H1 (cell line): ENCODE measurements at places on chromosomes 13 and 19.

GRCh38 chr19:33946535-33947264 lies 150.0 kb downstream of the KCTD15 start:
- no peaks in the 10 kb centered on the region for H3K27me3 ChIP-seq
- no peaks in the 10 kb centered on the region for H3K36me3 ChIP-seq
- H3K4me3 ChIP-seq: no peak overlapping the region
- no peak overlapping the region for H3K27ac ChIP-seq
- no peaks in the 10 kb centered on the region for H3K4me1 ChIP-seq
- DNase-seq: no peak

DNA sequence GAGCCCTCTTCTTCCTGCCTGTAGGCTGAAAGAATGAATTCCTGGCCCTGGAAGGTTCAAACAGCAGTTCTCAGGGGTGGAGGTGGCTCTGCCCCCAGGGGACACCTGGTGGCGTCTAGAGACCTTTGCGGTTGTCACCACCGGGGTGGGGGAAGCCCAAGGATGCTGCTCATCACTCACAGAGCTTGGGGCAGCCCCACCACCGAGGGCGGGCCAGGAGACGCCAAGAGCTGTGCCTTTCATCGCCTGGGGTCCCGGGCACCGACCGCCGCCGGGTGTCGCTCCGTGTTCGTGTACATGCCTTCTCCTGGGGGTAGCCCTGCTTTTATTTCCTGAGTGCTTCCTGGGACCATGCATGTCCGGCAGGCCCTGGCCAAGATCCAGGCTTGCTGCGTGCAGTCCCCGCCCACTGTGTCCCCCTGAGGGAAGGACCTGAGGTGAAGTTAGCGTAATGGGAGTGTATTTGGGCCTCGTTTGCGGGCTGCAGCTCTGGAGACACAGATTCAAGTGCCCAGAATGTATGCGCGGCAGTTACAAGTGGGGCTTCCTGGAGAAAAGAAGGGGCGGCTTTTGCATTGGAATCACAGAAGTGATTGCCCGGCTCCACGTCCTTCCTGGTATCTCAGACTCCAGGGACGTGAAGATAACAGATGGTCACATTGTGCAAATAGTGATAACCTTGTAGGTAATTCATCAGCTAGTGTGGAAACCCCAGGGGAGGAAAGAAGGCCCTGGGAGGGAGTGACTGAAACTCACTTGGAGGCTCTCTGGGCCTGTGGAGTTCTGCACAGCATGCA lies 7.8 kb downstream of the DOT1L start:
- 0 out of 2 replicates have a peak overlapping the region, but pooled peaks have one; percentile 4 for H3K27ac ChIP-seq
- peaks cover 7% of the 10 kb centered on the region for H3K4me1 ChIP-seq
- no peak overlapping the region for H3K4me3 ChIP-seq
- no peaks in the 10 kb centered on the region for H3K27me3 ChIP-seq
- H3K36me3 ChIP-seq: no peaks in the 10 kb centered on the region

DNA sequence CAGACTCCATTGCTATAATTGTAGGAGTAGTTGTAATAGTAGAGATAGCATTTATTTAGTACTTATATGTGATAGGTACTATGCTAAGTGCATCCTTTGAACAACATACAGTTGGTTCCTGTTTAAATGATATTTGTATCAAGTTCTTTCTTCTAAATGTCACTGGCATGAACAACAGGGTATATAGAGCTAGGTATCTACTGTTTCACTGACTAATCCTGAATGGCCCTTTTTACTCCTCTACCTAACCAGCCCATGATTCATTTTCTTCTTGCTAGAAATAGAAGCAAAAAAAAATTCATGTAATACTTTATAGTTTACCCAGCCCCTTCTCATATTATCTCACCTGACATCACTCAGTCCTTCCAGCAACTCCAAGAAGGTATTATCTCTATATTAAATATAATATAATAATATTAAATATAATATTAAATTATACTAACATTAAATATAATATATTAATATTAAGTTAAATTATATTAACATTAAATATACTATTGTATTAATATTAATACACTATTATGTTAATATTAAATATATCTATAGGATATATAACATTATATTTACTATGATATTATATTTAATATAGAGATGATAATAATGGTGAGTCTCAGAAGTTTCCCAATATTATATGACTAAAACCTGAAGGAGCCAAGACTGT lies 74.2 kb downstream of the FRY start:
- no peaks in the 10 kb centered on the region for H3K27me3 ChIP-seq
- no peaks in the 10 kb centered on the region for H3K4me1 ChIP-seq
- no peak for DNase-seq
- H3K27ac ChIP-seq: no peak overlapping the region
- H3K4me3 ChIP-seq: no peak overlapping the region

GRCh38 chr19:42279155-42279901 lies 10.3 kb downstream of the CIC start:
- H3K36me3 ChIP-seq: 0 out of 2 replicates have a peak, but pooled peaks cover 4% of the 10 kb centered on the region
- no peak overlapping the region for H3K27ac ChIP-seq
- H3K4me3 ChIP-seq: peak overlapping the region; percentile 20
- H3K27me3 ChIP-seq: no peaks in the 10 kb centered on the region

DNA sequence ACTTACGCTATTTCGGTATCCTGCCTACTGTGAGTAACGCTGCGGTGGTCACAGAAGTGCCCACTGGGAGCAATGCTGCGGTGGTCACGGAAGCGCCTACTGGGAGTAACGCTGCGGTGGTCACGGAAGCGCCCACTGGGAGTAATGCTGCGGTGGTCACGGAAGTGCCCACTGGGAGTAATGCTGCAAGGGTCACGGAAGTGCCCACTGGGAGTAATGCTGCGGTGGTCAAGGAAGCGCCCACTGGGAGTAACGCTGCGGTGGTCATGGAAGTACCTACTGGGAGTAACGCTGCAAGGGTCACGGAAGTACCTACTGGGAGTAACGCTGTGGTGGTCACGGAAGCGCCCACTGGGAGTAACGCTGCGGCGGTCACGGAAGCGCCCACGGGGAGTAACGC lies 52.1 kb upstream of the SOX1 start:
- peaks cover 3% of the 10 kb centered on the region; the same call in 1 of the 2 replicates for H3K27me3 ChIP-seq
- DNase-seq: no peak
- no peaks in the 10 kb centered on the region for H3K36me3 ChIP-seq
- H3K27ac ChIP-seq: no peak overlapping the region

DNA sequence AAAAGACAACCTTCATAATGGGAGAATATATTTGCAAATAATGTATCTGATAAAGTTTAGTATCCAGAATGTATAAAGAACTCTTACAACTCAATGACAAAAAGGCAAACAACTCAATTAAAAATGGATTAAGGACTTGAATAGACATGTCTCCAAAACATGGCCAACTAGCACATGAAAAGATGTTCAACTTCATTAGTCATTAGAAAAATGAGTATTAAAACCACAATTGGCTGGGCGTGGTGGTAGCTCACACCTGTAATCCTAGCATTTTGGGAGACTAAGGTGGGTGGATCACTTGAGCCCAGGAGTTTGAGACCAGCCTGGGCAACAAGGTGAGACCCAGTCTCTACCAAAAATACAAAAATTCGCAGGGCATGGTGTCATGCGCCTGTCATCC lies 18.8 kb upstream of the ZMYM5 start:
- H3K36me3 ChIP-seq: no peaks in the 10 kb centered on the region
- DNase-seq: no peak
- no peaks in the 10 kb centered on the region for H3K27me3 ChIP-seq
- no peak overlapping the region for H3K4me3 ChIP-seq
- H3K27ac ChIP-seq: no peak overlapping the region
- H3K4me1 ChIP-seq: no peaks in the 10 kb centered on the region

GRCh38 chr13:113428469-113428865 lies 24.8 kb downstream of the ADPRHL1 start:
- H3K27me3 ChIP-seq: no peaks in the 10 kb centered on the region
- no peaks in the 10 kb centered on the region for H3K36me3 ChIP-seq
- no peaks in the 10 kb centered on the region for H3K4me1 ChIP-seq
- H3K27ac ChIP-seq: no peak overlapping the region

- no peaks in the 10 kb centered on the region for H3K27me3 ChIP-seq
- DNase-seq: no peak
- no peak overlapping the region for H3K4me3 ChIP-seq
- no peak overlapping the region for H3K27ac ChIP-seq
- no peaks in the 10 kb centered on the region for H3K36me3 ChIP-seq
Observed at GRCh38 chr13:69094485-69094884, 1013.1 kb upstream of the ATXN8OS start.

DNA sequence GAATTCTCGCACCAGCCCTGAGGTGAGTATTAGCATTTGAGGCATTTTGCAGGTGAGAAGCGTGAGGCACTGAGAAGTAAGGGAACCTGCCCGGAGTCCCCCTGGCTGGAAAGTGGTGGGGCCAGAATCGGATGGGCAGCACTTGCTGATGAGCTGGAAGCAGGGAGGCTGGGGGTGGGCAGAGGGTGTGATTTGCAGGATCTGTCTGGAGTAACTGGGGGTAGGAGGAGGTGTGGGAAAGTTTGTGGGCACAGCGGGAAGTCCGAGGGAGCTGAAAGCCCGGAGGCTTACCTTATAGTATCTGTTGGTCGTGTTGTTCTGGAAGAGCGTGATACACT lies 20.1 kb downstream of the PRKD2 start:
- DNase-seq: no peak
- H3K27ac ChIP-seq: no peak overlapping the region
- peaks cover 66% of the 10 kb centered on the region for H3K36me3 ChIP-seq
- no peaks in the 10 kb centered on the region for H3K27me3 ChIP-seq
- peaks cover 7% of the 10 kb centered on the region for H3K4me1 ChIP-seq

DNA sequence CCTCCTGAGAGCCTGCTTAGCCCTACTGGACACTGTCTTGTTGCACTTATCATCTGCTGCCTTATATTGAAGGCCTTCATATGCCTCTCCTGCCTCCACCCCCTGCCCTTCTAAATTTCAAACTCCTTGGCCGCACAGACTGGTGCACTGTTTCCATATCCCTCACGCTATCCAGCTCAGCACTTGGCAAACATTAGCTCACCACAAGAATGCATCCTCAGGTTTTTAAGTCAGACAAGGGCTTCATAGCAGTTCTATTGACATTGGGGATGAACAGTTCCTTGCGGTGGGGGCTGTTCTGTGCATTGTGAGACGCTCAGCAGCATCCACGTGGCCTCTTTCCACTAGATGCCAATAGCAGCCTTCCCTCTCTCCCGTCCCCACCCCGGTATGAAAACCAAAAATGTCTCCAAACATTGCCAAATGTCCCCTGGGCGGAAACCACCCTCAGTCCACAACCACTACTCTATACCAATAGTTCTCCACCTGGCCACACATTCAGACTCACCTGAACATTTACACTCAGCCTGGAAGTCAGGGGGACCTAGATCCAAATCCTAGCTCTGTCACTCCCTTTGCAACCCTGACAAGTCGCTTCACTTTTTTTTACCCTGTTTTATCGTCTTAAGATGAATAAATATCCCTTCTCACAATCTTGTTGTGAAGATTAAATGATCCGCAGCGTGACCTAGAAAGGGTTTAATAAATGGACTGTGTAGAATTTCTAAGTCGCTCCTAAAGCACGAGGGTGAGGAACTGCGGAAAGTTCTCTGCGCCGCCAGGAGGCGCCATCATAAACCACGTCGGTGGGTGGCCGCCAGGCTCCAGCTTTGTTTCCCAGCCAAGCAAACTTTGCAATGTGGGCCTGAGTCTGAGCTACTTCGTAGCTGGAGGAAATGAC lies 3.6 kb upstream of the CEACAM3 start:
- H3K27ac ChIP-seq: no peak overlapping the region
- no peaks in the 10 kb centered on the region for H3K4me1 ChIP-seq
- peak; percentile 76 for DNase-seq
- no peak overlapping the region for H3K4me3 ChIP-seq

DNA sequence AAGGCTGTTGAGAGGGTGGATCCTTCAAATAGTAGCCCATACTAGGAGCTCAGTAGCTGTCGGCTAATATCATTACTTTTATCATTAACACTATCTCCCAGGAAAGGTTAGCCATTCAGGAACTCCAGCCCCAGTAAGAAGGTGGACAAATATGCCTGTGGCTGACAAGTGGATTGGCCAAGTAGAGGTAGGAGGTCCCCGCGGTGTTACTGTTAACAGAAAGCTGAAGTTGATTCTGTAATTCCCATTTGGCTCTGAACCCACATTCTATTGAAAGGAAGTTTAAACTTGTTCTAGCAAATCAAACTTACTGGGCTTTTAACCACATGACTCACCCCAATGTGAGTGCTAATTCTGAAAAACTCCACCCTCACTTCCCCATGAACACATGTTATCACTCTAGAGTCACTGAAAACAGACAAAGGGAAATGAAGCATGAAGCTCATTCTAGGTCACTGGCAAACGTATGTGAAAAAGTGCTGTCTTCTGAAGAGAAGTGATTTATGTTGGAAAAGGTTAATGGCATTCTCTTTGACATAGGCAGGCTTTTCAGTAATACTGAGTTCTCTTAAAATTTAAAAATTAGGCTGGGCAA lies 273.5 kb downstream of the FGF14 start:
- H3K4me3 ChIP-seq: no peak overlapping the region
- H3K36me3 ChIP-seq: no peaks in the 10 kb centered on the region
- H3K27me3 ChIP-seq: no peaks in the 10 kb centered on the region
- no peak overlapping the region for H3K27ac ChIP-seq
- no peaks in the 10 kb centered on the region for H3K4me1 ChIP-seq

GRCh38 chr13:94412870-94413597 lies 66.4 kb downstream of the DCT start:
- no peaks in the 10 kb centered on the region for H3K36me3 ChIP-seq
- H3K4me3 ChIP-seq: no peak overlapping the region
- no peak for DNase-seq
- H3K27me3 ChIP-seq: no peaks in the 10 kb centered on the region

GRCh38 chr13:99431927-99432608 lies 69.2 kb upstream of the TM9SF2 start:
- H3K27ac ChIP-seq: no peak overlapping the region
- no peaks in the 10 kb centered on the region for H3K36me3 ChIP-seq
- H3K4me1 ChIP-seq: peaks cover 10% of the 10 kb centered on the region
- H3K27me3 ChIP-seq: no peaks in the 10 kb centered on the region

GRCh38 chr13:20425819-20426219 lies 99.8 kb downstream of the CRYL1 start:
- H3K27ac ChIP-seq: no peak overlapping the region
- H3K4me3 ChIP-seq: no peak overlapping the region
- H3K36me3 ChIP-seq: no peaks in the 10 kb centered on the region
- H3K27me3 ChIP-seq: no peaks in the 10 kb centered on the region
- peaks cover 2% of the 10 kb centered on the region; the same call in 1 of the 2 replicates for H3K4me1 ChIP-seq

DNA sequence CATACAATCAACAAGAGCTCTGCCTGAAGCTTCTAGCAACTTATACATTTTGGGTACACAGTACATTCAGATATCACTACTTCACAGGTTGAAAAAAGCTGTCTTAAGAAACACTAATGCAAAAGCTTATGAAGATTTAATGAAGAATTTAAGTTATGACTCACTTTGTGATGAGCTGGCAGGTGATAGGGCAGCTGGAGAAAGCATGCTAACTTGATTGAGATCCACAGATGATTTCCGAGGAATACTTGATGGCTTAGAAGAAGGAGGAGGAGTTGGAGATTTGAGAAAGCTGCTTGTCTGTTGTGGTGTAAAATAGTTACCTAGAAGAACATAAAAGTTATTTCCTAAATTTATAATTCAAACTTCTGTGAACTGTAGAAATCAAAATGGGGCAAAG lies 23.3 kb downstream of the EXOSC8 start:
- H3K27ac ChIP-seq: no peak overlapping the region
- DNase-seq: no peak
- H3K27me3 ChIP-seq: no peaks in the 10 kb centered on the region
- H3K4me1 ChIP-seq: no peaks in the 10 kb centered on the region
- H3K36me3 ChIP-seq: peaks cover 23% of the 10 kb centered on the region
- no peak overlapping the region for H3K4me3 ChIP-seq

GRCh38 chr19:29873024-29873800 lies 61.4 kb downstream of the CCNE1 start:
- peak; percentile 94 for DNase-seq
- H3K27ac ChIP-seq: no peak overlapping the region
- no peaks in the 10 kb centered on the region for H3K36me3 ChIP-seq
- H3K27me3 ChIP-seq: peaks cover 9% of the 10 kb centered on the region

- no peak for DNase-seq
- no peak overlapping the region for H3K27ac ChIP-seq
- H3K36me3 ChIP-seq: no peaks in the 10 kb centered on the region
- no peaks in the 10 kb centered on the region for H3K27me3 ChIP-seq
Observed at GRCh38 chr19:2253106-2254063, 2.8 kb downstream of the JSRP1 start.
